Stimulated activated CD4-positive, alpha-beta T cell treated with anti-CD3 and anti-CD28 coated beads, Interleukin-4, amount 100 ng/mL, for 4 hours (primary cell): ENCODE measurements at places on chromosomes 6 and 20.

DNA sequence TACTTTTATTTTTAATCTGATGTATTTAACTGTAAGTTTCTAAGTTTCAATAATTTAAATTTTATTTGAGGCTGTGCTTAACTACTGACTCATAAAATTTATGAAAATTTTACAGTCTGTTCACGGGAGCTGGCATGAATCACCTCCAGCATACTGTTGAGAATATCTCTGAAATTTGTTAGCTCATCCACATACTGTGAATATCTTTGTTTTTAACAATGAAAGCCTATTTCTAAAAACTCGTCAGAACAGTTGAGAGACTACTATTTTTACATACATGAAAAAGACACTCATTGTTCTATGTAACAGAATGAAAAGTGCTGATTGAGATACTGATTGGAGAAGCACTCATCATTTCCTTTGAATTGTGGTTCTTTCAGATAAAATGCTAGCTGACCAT lies 749.3 kb downstream of the TENT5A start:
- DNase-seq = no peak

- DNase-seq = no peak
These were observed 63.4 kb downstream of the UBE2V1 start for GRCh38 chr20:50049442-50050026.

DNA sequence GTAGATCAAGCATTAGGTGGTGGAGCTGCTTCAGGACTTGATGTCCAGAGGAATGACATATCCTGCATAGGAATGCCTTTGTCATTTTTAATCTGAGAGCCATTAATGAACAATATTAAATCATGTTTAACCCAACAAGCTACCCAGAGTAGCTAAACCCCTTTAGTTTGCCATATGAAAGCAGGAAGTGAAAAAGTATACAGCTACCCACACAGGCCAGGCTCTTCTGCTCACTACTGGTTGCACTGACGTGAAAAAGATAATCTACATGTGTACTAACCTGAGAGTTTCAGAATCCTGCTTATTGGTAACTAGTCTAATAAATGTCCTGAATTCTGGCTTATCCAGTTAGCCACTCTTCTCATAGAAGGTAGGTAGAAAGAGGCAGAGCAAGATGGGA lies 19.9 kb downstream of the GLYATL3 start:
- no peak for DNase-seq

DNA sequence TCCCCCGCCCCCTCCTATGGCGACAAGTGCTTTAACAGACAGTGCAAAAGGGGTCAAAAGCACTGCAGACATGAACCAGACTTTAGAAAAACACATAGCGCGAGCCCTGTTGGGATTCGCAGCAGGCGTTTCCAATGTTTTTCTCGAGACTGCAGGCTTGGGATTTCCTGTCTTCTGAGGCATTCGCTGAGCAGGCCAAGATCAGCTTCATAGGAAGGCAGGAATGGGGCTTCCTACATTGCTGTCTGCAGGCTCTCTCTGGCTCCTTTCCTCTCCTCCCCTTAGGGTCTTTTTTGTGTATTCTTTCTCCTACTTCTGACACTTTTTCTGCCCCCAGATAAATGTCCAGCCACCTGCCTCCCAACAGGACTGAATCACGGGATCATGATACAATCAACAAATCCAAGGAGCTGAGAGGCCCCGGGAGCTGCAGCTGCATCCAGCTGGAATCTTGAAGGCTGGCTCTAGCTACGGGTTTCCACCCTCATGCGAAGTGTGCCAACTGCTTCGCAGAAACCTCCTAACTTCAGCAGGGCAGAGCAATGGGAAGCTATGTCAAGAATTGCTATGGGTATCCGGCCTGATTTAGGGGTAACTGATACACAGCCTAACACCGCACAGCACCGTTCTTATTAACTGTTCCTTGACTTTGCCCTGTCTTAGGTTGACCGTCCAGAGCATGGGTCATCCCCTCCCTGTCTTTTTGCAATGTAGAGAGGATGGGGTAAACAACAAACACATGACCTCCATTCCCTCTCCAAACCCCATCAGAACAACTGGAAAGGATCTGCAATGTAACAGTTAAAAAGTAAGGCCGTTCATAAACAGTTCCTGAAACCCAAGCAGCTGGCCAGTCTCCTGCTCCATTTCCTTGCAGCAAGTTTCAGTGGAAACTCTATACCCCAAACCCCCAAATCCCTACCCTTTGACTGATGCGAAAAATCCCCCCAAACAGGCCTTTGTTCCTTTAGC lies 31.5 kb downstream of the SNX5 start:
- no peak for DNase-seq

DNA sequence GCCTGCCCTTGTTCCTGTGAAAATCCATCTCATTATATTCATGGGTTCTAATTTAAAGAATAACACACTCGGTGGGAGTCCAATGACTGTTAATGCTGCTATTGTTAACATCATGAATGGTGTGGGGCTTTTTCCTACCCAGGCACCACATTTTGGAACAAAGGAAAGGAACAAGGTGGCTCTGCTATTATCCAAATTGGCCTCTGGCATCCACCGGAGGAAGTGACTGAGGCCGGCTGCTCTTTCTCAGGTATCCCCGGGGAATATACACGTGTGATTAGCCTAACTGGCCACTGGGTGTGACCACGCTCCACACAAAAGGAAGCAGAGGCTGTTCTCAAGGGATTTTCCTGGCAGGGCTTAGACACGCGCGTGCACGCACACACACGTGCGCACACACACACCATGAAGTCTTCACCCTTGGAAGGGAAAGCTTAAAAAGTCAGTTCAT lies 601.2 kb upstream of the ARID1B start:
- DNase-seq = no peak

DNA sequence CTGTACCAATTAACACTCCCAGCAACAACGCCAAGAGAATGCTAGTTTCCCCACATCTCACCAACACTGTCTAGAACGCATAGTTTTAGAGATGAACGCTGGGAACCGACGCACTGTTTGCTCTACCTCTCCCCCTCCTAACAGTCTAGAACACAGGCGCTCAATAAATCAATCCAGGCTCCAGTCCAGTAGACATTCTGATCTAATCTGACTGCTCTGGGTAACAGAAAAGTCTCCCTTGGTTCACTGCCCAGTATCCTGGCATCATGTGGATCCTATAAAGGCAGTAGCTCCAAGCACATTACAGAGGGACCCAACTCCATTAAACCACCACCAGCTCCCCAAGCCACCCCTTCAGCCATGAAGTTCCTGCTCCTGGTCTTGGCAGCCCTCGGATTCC lies at the start of gene DEFB132:
DEFB132 (plus strand) TSS at position 306 of the 400 bp plus-strand sequence; CDS start at position 361, 55 bp downstream.
- DNase-seq = no peak

- no peak for DNase-seq
These were observed 37.8 kb downstream of the CHD6 start for GRCh38 chr20:41580350-41580749.

- DNase-seq = no peak
These were observed 4.1 kb downstream of the PKIB start for GRCh38 chr6:122614303-122614702.

DNA sequence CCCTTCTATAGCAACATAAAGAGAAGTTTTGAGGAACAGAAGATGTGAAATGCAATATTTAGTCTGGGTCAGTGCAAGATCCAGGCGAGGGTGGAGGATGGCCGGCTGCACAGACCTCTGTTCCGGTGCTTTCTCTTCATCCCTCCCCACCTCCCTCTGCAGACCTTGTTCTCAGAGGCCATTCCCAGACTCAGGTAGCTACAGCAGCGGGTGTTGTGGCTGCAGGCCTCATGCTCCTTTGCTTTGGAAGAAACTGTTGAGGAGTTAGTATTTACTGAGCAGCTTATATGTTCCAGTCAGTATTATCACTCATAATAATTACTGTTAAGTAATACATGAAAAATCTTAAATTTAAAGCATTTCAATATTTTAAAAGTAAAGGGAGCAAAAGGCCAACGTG lies 1.7 kb downstream of the BTN3A3 start:
- DNase-seq = no peak

DNA sequence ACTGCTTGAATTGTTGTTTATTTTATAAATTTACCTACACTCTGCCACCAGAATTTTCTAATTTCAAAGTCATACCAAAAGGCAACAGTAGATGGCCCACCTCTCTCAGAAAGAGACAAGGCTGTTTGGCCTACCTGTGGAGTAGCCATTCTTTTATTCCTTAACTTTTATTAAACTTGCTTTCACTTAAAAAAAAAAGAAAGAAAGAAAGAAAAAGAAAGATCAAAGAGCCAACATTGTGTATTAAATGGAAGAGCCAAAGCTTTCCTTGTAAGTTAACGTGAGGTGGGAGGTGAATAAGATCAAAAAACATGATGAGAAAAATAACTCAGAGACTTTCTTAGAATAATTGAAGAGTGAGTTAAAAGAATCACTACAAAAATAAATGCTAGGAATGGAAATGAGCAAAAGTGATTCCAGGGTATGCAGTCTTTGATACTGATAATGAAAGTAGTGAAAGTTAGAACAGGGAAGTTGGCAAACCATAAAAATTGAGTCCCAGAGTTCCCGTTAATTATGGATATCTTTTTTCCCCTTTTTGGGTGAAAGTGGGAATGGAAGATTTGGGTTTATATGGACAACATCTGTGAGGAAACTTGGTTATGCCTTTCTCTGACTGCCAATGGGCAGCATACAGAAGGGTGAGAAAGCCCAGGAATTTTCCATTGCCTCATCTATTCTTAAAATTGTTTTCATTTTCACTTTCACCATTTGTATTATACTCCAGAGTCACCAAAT lies 35.9 kb upstream of the MYB start:
- no peak for DNase-seq

DNA sequence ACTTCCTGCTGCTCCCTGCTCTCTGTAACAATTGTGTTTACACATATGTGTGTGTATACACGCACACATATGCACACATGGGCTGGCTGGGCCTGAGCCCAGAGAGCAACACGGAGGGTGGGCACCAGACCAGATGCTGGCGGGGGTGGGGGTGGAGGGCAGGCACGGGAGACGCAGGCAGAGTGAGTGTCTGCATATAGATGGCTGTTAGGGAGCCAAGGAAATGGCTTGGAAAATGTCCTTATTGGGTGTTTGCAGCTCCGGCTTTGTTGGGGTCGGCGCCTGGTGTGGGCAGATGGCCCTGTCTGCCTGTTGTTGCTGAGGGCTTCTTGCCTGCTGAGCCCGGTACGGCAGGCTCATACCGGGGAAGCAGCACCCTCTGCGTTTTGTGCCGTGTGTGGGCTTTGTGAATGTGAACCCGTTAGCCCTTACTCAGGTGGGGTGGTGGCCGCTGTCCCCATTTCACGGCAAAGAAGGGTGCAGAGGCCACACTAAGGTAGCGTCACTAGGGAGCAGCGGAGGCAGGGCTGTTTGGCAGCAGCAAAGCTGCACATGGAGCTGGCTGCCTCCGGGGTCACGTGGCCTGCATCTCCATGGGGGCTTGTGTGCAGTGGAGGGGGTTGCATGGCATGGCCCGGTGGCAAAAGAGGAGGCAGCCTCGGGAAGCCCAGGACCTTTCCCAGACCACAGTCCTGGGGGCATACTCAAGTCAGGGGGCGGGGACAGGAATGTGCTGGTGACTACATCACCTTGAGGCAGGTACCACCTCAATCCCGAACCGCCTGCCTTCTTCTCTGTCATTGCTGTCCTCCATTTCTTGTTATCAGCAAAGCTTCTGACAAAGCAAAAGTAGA lies 47.4 kb upstream of the SRF start:
- DNase-seq = no peak

- DNase-seq = no peak
These were observed 481.2 kb downstream of the HAO1 start for GRCh38 chr20:7459083-7459482.
